ENCODE measurements at places on chromosomes 2 and 18. TPM values are rescaled to one million over a fixed set of nuclear protein-coding genes. Genes with fewer than 3 reads are reported as not detected.
A peak's percentile ranks its signal among the peaks of the same experiment; 100 is the strongest.

- H3K27ac ChIP-seq = no peak overlapping the region
- no peak overlapping the region for H3K4me3 ChIP-seq
- DNase-seq = no peak
- no peaks in the 10 kb centered on the region for H3K36me3 ChIP-seq
Measured at GRCh38 chr2:112904883-112905282, 6.1 kb upstream of the IL37 start.

PRSS56 gene
- total RNA-seq = not detected

GRCh38 chr2:74481961-74482800 is 617 bp downstream of the CCDC142 start:
- peak overlapping the region; percentile 93 for H3K27ac ChIP-seq
- DNase-seq = no peak
- H3K4me1 ChIP-seq = peaks cover 13% of the 10 kb centered on the region
- H3K36me3 ChIP-seq = no peaks in the 10 kb centered on the region
- H3K4me3 ChIP-seq = peak overlapping the region; percentile 77

DNA sequence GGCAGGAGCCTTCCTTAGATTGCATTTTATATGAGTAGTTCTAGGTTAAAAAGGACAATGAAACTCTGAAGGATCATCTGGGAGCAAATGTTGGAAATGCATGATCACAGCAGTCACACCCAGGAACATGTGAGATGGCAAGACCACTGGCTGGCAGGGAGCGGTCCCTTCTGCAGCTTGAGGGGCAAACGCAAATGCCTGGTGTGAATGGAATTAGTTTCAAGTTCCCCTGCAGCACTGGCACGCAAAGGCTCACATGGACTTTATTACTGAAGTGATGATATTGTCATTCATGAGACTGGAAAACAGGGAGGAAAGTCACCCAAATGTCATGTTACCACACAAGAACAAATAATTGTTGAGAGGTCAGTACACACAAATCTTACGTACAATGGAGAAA is 223.3 kb downstream of the FBXO15 start:
- H3K36me3 ChIP-seq = no peaks in the 10 kb centered on the region
- no peak overlapping the region for H3K4me3 ChIP-seq
- no peak for DNase-seq
- no peak overlapping the region for H3K27ac ChIP-seq

TMEM87B gene
- total RNA-seq = 51.2 TPM

- no peak for DNase-seq
- H3K36me3 ChIP-seq = no peaks in the 10 kb centered on the region
- no peak overlapping the region for H3K4me3 ChIP-seq
- H3K27ac ChIP-seq = no peak overlapping the region
- H3K27me3 ChIP-seq = no peaks in the 10 kb centered on the region
Measured at GRCh38 chr2:1318366-1319009, 94.8 kb upstream of the TPO start.
